ENCODE measurements at places on chromosomes 5 and 9. TPM values are rescaled to one million over a fixed set of nuclear protein-coding genes. Genes with fewer than 3 reads are reported as not detected.

The SPATA31A3 gene
- not detected for total RNA-seq

The FAT2 gene
- not detected for total RNA-seq

The SEMA6A gene
- total RNA-seq: 0.15 TPM

The RANBP3L gene
- not detected for total RNA-seq

The ELAVL2 gene
- 0.04 TPM for total RNA-seq

The IFNA14 gene
- total RNA-seq: not detected

The NMUR2 gene
- total RNA-seq: 0.22 TPM

The ZER1 gene
- total RNA-seq: 17.5 TPM

The TPD52L3 gene
- not detected for total RNA-seq

The CDC37L1 gene
- 14.0 TPM for total RNA-seq

The PCDHA8 gene
- total RNA-seq: 0.06 TPM

The SLC12A2 gene
- total RNA-seq: 10.5 TPM

The SLC36A2 gene
- not detected for total RNA-seq

The NR2F1-AS1 gene
- total RNA-seq: 2.6 TPM

The SLC1A3 gene
- total RNA-seq: 0.08 TPM

The LHFPL2 gene
- total RNA-seq: 84.2 TPM

The BTNL8 gene
- total RNA-seq: not detected

The SFXN1 gene
- total RNA-seq: 88.5 TPM

The WASHC1 gene
- 9.8 TPM for total RNA-seq

The ORM2 gene
- total RNA-seq: not detected

The TMEM174 gene
- total RNA-seq: not detected

The ALAD gene
- total RNA-seq: 13.1 TPM

The TNC gene
- 0.58 TPM for total RNA-seq

The DPYSL3 gene
- 24.6 TPM for total RNA-seq

The GNA14 gene
- total RNA-seq: not detected

The SLC6A19 gene
- 0.32 TPM for total RNA-seq

The HTR1A gene
- not detected for total RNA-seq

The WNT8A gene
- total RNA-seq: not detected

The GMCL2 gene
- total RNA-seq: not detected

The PLEKHG4B gene
- total RNA-seq: 1.5 TPM

The MARCOL gene
- total RNA-seq: not detected

The SLC6A7 gene
- total RNA-seq: 0.02 TPM

The RFX3 gene
- 1.3 TPM for total RNA-seq

The FOXD1 gene
- total RNA-seq: 15.8 TPM

The GFI1B gene
- 0.17 TPM for total RNA-seq

The OR1N2 gene
- not detected for total RNA-seq

The FOXD4L5 gene
- 0.05 TPM for total RNA-seq

The CYSRT1 gene
- 4.7 TPM for total RNA-seq

The FGF1 gene
- total RNA-seq: 0.42 TPM

The IFT74 gene
- total RNA-seq: 14.1 TPM

The ESM1 gene
- not detected for total RNA-seq

The GRPEL2 gene
- 8.8 TPM for total RNA-seq

The ANKRD18A gene
- total RNA-seq: 13.7 TPM

The CDC20B gene
- 0.08 TPM for total RNA-seq

The UBAP1 gene
- total RNA-seq: 60.9 TPM

The TLX3 gene
- total RNA-seq: not detected

The COL27A1 gene
- 8.7 TPM for total RNA-seq

The PKD2L2 gene
- total RNA-seq: not detected

The PCDHB4 gene
- total RNA-seq: 0.02 TPM

The PIP5K1B gene
- not detected for total RNA-seq

The DRD1 gene
- 0.07 TPM for total RNA-seq

The BAAT gene
- 0.56 TPM for total RNA-seq

The SPINK4 gene
- total RNA-seq: not detected

The BTNL3 gene
- total RNA-seq: not detected

The PAIP2 gene
- total RNA-seq: 80.9 TPM

The LECT2 gene
- total RNA-seq: not detected

The DEPDC1B gene
- total RNA-seq: 14.4 TPM

All from A549 treated with dexamethasone at 1 μM for 4 hours (cell line).